ENCODE measurements at places on chromosomes 1 and 21.
A peak's percentile ranks its signal among the peaks of the same experiment; 100 is the strongest.

GRCh38 chr1:198798923-198799386 is 160.1 kb downstream of the PTPRC start:
- no peak for DNase-seq

DNA sequence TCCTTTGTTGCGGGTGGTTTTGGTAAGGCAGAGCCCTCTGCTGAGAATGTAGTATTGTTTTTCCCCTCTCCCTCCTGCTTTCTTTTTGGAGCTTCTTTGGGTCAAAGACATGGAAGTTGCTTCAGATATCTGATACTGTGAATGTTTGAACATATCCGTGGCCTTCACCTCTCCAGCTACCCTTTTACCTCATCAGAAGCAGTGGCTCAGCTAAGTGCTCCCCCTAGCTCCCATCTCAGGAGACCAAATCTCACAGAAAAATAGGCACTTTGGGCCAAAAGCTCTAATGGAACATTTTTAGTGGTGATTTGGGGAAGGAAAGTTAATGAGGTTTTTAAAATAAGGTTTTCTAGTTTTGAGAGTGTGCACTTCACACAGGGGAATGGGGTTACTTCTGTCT is 6.3 kb downstream of the TMEM200B start:
- no peak for DNase-seq

DNA sequence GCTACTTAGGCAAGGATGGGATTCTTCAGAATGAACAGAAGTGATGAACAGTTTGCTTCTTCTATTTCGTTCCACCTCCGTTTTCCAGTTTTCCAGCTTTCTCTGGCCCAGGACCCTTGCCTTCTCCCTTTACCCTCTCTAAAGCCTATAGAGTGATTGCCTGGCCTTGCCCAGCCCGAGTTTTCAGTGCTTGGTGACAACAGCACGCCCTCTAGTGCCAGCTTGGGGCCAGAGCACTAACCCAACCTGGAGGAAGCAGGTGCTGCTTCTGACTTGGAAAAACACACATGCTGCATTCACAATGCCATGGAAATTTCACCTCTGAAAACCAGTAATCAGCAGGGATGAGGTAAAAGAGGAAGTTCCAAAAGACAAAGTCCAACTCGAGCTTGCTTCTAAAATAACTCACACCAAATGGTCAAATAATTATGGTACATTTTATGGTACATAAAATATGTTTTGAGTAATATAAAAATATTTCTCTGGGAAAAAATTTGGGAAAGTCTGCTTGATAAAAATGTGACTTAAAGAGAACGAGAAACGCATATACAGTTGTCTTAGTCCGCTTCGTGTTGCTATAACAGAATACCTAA is 26.1 kb downstream of the UBE2T start:
- peak; percentile 86 for DNase-seq

- DNase-seq, result no peak
Measured at GRCh38 chr1:153699768-153700167, 21.3 kb downstream of the NPR1 start.

GRCh38 chr1:174957829-174958228 is 41.9 kb upstream of the CACYBP start:
- no peak for DNase-seq

DNA sequence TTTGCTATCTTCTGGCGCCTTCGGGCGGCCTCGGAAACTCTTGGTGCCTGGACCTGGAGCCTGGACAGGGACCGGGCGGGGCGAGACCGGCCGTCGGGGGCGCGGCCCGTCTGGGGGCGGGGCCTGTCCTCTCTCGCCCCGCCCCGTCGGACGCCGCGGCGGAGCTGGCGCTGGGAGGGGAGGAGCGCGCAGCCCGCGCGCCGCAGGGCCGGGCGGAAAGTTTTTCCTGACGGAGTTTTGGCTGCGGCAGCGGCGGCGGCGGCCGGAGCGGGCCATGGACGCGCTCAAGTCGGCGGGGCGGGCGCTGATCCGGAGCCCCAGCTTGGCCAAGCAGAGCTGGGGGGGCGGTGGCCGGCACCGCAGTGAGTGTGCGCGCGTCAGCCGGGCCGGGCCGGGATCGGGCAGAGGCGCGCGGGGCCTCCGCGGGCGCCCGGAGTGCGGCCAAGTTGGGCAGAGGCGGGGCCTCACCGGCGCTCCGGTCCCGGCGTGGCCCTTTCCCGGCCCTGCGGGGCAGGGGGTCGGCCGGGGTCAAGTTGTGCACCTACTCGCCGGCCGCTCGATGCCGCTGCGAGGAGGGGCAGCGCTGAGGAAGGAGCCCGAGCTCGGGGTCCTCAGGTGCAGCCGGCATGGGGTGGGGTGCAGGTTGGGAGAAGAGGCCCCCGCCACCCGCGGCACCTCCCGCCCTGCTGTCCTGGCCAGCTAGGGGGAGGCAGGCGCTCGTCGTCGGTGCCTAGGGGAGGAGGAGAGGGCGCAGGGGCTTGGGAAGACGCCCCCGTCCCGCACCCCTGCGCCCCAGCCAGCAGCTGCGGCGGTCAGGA is at the start of gene LDLRAP1:
Gene LDLRAP1 (plus strand): TSS at position 182 of the 818 bp plus-strand sequence. CDS start 93 bp downstream, at position 275.
- DNase-seq, result peak; percentile 73

GRCh38 chr1:202745323-202745888 is 35.2 kb upstream of the SYT2 start:
- no peak for DNase-seq

DNA sequence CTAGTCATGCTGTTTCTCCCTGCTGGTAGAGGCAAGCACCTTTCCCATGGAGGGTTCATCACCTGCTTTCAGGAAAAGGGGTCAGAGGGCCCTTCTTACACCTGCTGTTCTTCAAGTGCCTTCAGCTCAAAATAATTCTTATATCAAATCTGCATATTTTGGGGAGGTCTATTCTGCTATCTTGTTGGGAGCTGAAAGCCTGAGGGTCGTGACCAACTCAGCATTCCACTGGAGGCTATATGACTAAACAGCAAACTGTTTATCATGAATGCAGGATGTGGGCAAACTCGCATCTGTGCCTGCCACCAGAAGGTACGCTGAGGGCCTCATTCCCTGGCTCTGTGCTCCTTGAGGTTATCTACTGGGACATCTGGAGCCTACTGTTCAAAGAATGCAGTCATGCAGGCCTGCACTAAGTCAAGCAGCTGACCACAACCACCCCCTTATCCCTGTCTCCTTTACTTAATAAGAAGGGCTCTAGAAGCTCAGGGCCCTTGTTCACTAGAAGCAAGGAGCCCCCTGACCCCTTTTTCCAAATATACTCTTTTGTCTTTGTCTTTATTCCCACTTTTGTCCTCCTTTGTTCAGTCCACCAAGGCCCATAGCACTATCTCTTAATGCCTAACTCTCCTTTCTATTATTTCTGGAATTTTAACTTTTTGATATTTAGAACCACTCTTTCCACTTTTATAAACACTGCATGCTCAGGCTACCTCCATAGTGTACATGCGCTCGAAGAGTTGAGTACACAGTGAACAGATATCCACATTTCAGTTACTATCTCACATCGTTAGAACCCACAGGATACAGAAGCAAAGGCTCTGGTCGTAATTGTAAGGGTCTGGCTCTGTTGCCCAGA is 4.5 kb upstream of the TRIM17 start:
- DNase-seq, result no peak

DNA sequence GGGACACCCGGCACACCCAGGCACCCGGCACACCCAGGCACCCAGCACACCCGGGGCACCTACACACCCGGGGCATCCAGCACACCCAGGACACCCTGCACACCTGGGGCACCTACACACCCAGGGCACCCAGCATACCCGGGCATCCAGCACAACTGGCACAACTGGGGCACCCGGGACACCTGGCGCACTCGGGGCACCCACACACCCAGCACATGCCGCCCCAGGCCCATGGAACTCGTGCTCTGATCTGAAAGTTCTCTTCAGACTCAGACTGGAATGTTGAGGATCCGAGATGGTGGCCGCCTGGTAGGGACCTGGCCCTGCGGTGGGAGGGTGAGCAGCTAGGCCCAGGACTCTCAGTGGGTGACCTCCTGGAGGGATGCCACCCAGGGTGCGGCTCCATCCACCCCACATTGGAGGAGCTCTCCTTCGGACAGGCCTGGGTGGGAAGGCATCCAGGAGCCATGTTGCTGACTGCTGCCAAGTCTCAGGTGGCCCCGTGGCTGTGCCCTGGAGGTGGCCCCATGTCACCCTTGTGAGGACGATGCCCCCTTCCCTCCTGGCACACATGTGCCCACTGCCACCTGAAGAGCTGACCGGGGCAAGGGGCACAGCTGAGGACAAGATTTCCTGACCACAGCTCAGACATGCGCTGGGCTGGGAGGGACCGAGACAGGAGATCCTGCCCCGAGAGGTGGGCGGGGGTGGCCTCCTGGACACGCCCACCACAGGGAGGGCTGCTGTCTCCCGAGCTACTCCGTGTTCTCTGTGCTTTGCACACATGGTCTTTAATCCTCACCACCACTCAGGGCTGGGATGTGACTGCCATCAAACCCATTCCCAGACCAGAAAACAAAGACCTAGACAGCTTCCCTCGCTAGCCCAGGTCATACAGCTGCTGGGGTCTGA is 37.0 kb downstream of the UBE2G2 start:
- no peak for DNase-seq

GRCh38 chr1:160623227-160623633 is 23.6 kb downstream of the SLAMF1 start:
- no peak for DNase-seq

GRCh38 chr1:87642581-87643221 is 314.0 kb downstream of the LMO4 start:
- no peak for DNase-seq

DNA sequence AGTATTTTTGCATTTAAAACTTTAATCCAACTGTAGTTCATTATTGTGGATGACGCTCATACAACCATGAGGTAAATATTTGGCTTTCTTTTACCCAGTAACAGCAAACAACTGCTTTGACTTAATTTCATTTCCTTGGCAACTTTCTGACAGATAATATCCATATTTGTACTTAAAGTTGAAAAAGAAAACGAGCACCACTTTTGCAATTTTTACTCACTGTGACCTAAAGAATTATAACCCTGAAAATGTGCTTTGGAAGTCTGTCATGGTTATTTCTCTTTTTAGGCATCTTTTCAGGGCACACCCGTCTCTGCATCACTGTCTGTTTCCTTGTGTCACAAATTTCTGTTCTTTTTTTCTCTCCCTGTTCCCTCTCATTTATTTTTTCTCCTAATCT is 918 bp upstream of the CD2 start:
- DNase-seq, result no peak

DNA sequence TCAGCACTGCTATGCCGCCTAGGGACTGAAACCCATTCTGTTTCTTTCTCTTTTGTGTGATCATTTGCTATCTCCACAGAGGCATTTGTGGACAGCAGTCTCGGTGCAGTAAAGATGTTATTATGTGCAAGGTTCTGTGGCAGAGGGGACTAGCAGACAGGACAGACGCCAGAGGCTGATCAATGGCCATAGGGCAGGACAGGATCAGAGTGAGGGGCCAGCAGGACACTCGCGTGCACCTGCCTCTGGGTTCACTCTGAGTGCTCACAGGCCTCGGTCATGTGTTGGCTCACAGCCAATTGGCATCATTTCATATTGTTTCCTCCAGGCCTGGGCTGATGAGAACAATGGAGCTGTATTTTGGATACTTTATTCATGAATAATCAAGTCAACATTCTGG is 212.6 kb downstream of the TGFB2 start:
- DNase-seq, result no peak

- no peak for DNase-seq
Measured at GRCh38 chr1:11985171-11985570, 4.9 kb downstream of the MFN2 start.

GRCh38 chr1:4110888-4111287 is 210.8 kb upstream of the C1orf174 start:
- peak; percentile 3 for DNase-seq

DNA sequence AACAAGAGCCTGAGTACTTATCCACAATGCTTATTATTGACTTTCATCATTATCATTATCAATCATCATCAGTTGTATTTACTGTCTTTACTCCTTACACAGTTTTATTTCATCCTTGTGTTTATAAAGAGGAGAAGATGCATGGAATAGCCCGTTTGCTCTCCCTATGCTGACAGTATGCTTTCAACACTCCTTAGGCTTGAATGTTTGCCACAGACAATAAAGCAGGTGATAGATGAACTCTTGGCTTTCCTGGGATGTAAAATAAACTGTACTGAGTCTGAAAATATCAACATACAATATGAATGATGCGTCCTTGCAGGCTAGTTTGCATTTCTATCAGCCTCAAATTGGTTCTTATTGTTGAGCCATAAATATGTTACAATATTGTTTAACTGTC is 891.8 kb upstream of the NCAM2 start:
- DNase-seq, result no peak

DNA sequence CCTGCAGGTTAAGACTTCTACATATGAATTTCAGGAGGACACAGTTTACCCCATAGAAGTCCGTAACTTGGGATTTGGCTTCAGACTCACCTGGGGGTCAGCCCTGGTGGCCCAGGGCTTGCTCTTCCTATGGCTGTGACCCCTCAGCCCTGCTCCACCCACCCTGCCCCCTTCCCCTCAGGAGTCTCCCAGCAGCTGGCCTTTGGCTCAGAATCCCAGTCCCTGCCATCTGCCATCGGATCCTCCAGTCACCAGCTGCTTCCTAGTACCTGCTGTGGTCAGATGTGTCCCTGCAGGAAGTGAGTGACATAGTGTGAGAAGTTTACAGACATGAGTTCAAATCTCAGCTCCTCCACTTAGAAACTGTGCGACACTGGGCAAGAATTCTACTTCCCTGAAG is 332.6 kb downstream of the NPHP4 start:
- DNase-seq, result no peak

- DNase-seq, result no peak
Measured at GRCh38 chr1:173137107-173137706, 69.9 kb downstream of the TNFSF4 start.

DNA sequence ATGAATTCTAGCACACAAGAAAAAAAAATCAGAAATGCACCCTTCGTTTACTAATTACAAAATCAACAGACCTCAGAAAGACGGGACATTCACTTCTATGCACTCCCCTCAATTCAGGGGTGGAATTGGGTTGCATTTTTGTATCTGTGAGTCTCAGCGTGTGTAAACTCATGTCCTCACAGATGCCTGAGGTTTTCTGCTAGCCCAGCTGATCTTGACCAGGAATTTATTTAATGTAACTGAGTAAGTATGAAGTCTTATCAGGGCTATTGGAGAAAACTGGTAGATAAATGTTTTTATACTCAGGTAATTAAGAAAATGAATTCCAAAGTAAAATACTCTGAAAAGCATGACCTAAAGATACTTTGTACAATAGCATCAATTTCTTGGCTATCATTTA is 167.7 kb downstream of the RUNX1 start:
- no peak for DNase-seq

DNA sequence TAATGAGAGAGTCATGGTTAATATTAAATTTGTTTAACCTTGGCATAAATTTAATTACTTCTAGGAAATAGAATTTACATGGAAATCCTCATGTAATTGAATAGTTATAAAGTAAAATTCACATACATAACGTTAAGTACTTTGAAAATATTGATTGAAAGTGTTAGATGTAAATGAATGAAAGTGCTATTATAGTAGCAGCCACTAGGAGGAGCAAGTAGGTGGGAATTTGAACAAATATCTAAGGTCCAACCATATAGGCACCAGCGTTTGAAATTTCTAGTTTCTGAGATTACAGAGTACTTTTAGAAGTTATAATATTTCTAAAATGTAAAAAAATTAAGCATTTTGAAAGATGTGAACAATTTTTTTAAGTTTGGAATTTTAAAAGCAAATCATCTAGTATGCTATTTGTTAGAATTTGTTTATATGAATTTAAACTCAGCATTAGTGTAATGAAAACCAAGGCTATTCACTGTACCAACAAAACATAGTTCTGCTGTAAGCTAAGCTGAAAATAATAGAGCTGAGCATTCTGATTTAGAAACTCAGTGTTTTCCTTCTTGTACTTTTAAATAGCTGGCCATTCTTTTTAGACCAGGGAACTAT is 3.3 kb downstream of the B3GALT2 start:
- DNase-seq, result no peak

Data from activated naive CD4-positive, alpha-beta T cell treated with anti-CD3 and anti-CD28 coated beads, Interleukin-2, amount 10 ng/mL, durations not matched to agents 7 days and 5 days (primary cell).